ENCODE measurements at places on chromosomes 12 and 14.
A peak's percentile ranks its signal among the peaks of the same experiment; 100 is the strongest.

DNA sequence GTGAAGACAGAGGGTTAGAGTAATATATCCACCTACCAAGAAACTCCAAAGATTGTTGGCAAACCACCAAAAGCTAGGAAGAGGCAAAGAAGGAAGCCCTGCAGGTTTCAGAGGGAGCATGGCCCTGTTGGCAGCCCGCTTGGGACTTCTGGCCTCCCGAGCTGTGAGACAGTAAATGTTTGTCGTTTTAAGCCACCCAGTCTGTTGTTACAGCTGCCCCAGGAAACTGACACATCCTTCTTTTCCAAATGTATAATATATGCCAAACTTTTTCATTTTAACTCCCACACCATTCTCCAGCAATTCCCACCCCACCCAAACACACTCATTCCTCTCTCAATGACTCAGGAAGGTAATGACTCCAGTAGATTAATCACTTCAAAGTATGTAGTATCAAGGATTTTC is 74.0 kb downstream of the RPS29 start:
- DNase-seq, result no peak

DNA sequence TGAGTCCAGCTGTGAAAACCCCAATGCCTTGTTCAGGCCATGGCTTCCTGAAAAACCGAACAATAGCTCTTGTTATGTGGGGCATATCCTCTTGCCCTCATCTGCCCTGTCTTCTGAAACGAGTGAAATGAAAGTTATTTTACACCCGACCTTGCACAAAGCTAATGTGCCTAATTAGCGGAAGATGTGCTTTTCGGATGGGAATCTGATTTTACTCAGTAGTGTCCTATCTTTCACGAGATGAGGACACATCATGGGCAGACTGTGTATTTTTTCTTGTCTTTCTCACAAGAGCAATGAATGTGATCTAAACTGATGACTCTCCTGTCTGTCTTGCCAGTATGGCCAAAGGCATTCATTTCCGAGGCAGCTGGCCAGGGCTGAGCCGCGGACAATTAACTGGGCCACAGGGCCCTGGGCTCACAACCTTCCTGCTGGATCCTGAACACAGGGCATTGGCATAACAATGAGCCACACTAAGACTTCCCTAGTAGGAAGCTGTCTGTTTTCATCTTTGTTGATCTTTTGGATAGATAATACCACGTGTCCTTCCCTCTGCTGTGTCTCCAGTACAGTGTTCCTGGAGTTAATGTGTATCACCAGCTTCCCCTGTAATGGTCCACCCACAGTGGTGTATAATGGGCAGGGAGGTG is 86.0 kb upstream of the HIF1A start:
- no peak for DNase-seq

GRCh38 chr12:3375326-3375725 is 115.7 kb upstream of the PRMT8 start:
- DNase-seq, result no peak

DNA sequence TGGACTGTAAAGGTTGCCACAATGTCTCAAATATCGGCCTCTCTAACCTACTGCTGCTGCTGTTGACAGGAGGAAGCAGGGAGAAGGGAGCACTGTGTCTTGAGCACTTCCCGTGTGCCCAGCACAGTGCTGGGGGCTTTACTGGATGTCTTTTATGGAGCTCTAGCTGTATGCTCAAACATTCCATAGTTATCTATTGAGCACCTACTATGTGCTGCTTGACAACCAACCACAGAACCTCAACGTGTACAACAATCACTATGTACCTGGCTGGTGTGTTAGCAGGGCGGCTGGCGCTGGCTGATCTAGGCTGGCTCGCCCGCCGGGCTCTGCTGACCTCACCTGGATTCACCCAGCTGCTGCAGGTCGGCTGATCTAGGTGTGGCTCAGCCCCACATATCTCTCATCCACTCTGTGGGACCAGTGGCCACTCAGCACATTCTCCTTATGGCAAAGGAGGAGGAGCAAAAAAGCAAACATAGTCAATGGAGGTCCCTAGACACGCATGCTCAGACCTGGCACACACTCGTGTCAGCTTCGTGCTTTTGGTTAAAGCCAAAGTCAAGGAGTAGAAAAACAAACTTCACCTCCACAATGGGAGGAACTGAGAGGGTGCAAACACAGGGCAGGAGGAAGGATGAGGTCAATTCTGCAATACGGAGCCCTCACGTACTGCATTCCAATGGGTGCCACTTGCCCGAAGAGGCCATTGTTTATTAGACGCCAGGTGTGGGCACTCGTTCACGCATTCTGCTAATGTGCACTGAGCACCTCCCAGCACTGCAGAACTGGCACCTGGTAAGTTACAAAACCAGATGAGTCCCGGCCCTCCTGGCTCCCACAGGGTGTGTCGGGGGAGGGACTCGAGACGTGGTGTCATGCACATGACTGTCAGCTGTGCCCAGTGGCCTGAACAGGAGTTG is 147.2 kb downstream of the SCARB1 start:
- no peak for DNase-seq

DNA sequence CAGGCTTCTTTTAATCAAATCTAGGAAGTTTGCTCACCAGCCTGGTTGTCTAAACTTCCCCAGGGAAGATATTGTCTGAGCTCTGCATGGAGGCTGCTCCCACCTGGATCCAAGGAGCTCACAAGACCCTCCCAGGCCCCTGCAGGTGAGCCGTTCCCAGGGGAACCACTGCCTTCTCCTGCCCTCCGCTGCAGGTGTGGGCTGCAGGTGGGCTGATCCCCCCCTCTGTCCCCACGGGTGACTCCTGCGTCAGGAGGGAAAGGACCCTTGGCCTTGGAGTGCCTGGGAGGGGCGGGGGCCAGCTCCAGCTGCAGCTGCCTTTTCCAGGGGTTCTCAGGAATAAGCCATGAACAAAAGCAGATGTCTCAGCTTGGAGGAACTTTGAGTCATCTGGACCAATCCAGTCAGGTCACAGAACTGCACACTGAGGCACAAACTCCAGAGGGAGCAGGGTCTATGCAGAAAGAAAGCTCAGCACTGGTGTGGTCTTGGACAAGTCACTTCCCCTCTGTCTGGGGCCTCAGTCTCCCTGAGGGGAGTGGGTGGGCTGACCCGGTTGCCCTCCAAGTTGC is 246.6 kb upstream of the RTL1 start:
- no peak for DNase-seq

- DNase-seq, result no peak
Observed at GRCh38 chr14:104966981-104967385, 11.2 kb downstream of the AHNAK2 start.

- no peak for DNase-seq
Observed at GRCh38 chr12:51199366-51199945, 18.4 kb downstream of the POU6F1 start.

GRCh38 chr14:61472011-61472672 is 150.8 kb downstream of the PRKCH start:
- no peak for DNase-seq

- DNase-seq, result no peak
Observed at GRCh38 chr14:50955373-50956043, 11.2 kb upstream of the PYGL start.

GRCh38 chr12:103697971-103698751 is 111.1 kb downstream of the STAB2 start:
- no peak for DNase-seq

GRCh38 chr14:51283402-51284085 is 43.5 kb downstream of the TMX1 start:
- no peak for DNase-seq

DNA sequence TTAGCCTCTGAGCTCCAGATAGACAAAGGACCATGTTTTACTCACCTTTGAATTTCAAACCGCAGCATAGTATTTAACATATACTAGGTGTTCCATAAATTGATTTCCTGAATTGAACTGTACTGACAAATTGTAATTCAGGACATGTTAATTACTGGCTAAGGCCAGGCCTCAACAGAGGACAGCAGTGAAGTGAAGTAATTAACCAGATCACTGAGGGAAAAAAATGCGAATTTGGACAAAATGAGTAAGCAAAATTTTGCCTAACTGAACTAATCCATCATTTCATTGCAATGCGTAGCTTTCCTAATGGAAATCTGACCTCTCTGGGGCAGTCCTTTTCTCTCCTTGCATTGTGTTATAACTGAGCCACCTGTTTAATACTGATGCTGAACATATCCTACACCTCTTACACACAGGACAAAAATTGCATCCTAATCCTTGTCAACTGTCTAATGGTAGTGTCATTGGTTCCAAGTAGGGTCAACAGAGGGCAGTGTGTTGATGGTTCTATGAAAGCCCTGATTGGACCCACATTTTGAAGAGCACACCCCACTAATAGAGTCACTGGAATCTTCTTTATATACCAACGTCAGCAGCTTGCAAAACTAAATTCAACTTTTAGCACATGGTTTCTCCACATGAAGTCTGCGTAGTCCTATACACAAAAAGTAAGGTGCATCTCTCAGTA is 148.4 kb downstream of the SLC25A21 start:
- DNase-seq, result no peak

DNA sequence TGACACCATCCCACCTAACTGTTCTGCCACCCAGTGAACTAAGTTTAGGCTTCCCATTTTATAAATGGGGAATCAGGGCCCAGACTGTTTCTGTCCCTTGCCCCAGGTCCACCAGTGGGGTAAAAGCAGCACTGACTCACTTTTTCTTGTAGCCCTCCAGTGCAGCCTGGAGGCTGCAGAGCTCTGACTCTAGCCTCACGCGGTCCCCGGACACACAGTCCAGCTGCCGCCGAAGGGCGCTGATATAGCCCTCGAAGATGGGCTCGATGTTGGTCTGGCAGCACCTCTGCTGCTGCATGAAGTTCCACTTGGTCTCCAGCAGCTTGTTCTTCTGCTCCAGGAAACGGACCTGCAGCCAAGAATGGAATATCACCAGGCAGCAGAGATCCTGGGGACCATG is 2.6 kb downstream of the KRT82 start:
- no peak for DNase-seq

GRCh38 chr12:61282790-61283575 is 977.2 kb upstream of the USP15 start:
- no peak for DNase-seq

DNA sequence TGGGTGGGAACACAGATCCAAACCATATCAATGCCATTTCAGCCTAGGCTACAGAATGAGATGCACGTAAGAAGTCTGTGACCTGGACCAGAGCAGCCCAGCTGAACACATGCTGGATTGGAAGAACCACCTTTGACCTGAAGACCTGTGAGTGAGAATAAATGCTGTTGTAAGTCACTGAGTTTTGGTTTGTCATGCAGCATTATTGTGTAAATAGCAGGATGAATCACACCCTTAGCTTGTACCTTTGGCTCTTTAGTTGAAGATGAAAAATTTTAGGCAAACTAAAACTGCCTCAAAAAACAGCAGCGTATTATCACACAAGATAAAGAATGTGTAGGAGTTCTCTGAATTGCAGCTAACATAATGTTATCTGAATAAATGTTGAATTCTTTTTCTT is 199.4 kb upstream of the LRIG3 start:
- DNase-seq, result no peak

DNA sequence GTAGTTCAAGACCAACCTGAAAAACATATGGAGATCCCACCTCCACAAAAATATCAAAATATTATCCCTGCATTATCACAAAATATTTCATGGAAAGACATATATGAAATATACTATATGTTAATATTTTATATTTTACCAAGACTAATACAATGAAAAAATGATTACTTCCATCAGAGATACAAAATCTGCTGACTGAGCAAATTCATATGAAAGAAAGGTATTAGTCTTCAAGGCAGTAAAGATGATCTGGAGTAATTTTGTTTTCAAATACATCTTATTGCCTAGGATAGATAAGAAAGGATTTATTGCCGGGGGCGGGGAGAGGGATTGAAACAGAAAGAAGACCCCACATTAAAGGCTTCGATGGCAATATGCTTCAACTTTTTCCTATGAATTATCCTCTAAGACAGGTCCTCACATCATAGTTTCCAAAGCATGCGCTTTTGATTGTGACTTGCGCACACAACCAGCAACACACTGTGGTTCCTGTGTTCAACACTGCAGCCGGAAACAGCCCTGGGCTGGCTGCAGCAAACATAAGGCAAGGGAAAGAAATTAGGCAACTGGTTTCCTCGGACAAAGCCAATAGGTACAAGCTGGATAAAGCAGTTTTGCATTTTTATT is 83.2 kb downstream of the SPPL3 start:
- DNase-seq, result no peak

GRCh38 chr12:94046626-94047410 is 101.6 kb upstream of the PLXNC1 start:
- DNase-seq, result no peak

DNA sequence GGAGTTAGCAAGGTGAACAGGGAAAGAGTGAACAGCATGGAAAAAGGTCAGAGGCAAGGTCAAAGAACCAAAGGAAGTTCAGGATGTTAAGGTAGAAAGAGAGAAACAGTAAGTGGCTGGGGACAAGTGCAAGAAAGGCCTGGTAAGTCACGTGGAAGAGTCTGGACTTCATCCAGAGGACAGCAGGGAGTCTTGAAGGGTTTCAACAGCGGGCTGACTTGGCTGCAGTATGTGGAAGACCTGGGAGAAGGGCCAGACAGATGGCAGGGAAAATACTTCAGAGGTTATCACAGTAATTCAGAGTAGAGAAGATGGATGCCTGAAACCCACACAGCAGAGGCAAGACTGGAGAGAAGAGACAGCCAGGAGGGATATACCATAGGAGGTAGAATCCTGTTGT is 34.0 kb downstream of the CIT start:
- no peak for DNase-seq

- no peak for DNase-seq
Observed at GRCh38 chr12:79690142-79690637, 574 bp downstream of the PAWR start.

- DNase-seq, result no peak
Observed at GRCh38 chr14:56886471-56887062, 76.3 kb upstream of the OTX2 start.

DNA sequence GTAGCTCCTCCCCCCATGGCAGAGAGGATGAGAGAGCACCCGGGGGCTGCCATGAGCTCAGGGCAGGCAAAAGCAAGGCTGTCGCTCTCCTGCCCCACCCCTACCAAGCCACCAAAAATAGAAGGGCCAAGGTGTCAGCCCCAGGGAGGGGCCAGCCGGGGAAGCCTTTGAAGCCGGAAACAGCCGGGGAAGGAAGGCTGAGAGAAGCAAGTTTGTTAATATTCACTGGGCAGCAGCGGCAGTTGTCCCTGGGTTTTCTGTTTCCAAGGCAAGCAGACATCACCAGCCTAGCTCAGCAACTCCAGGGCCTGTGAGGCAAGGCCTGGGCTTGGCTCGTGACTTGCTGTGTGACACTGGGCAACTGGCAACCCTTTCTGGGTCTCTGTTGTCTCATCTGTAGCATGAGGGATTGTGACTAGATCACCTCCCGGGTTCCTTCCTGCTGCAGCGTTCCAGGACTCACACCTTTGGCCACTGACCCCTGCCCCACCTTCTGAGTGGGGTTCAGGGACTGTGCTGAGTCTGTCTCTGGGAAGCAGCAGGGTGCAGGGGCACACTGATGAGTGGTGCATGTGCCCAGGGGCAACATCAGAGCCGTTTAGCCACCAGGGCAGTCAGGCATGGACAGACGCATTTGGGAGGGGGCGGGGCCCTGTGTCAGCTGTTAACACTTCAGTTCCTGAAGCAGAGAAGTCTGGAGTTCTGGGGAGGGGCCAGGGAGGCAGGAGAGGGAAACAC is 24.3 kb downstream of the SYNDIG1L start:
- peak; percentile 21 for DNase-seq
